ENCODE measurements at places on chromosomes 6 and 20. TPM values are rescaled to one million over a fixed set of nuclear protein-coding genes. Genes with fewer than 3 reads are reported as not detected.

- H3K4me3 ChIP-seq: peak overlapping the region; percentile 89
- peak overlapping the region; percentile 100 for H3K27ac ChIP-seq
- peaks cover 2% of the 10 kb centered on the region for H3K36me3 ChIP-seq
- no peak for DNase-seq
Measured at GRCh38 chr6:170089963-170090362, 200.9 kb downstream of the DLL1 start.

GRCh38 chr6:56279331-56280080 lies 32.1 kb upstream of the COL21A1 start:
- H3K27ac ChIP-seq: no peak overlapping the region
- no peak for DNase-seq
- H3K4me1 ChIP-seq: no peaks in the 10 kb centered on the region

The PRL gene
- 0.60 TPM for total RNA-seq

DNA sequence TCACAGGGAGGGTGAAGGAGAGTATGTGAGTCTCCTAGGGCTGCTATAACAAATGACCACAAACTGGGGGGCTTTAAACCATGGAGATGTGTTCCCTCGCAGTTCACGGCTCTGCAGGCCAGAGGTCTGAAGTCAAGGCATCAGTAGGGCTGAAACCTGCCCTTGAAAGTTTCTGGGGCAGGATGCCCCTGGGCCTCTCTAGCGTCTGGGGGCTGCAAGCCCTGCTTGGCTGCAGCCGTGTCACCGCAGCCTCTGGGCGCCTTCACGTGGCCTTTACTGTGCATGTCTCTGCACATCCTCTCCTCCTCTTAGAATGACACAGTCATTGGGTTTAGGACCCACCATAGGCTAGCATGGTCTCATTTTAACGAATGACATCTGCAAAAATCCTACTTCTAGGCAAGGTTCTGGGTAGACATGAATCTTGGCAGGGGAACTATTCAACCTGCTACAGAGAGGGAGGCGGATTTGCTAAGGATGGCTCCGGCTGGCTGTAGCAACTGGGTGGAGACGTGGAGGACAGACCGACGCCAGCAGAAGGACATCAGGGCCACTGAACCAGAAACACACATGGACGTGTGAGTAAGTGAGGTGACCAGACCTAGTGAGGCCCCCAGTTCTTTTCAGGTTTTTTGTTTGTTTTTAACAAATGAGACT lies 58.6 kb downstream of the PHACTR3 start:
- no peaks in the 10 kb centered on the region for H3K36me3 ChIP-seq
- DNase-seq: no peak
- no peak overlapping the region for H3K27ac ChIP-seq
- peaks cover 9% of the 10 kb centered on the region for H3K27me3 ChIP-seq

- H3K27me3 ChIP-seq: no peaks in the 10 kb centered on the region
- H3K4me1 ChIP-seq: no peaks in the 10 kb centered on the region
- H3K27ac ChIP-seq: no peak overlapping the region
- no peaks in the 10 kb centered on the region for H3K36me3 ChIP-seq
- no peak overlapping the region for H3K4me3 ChIP-seq
Measured at GRCh38 chr6:21935561-21936028, 342.0 kb downstream of the SOX4 start.

The HRH3 gene
- not detected for total RNA-seq

- peaks cover 63% of the 10 kb centered on the region for H3K36me3 ChIP-seq
- peak overlapping the region; percentile 83 for H3K4me3 ChIP-seq
- H3K4me1 ChIP-seq: peaks cover 33% of the 10 kb centered on the region
- H3K27me3 ChIP-seq: no peaks in the 10 kb centered on the region
- no peak for DNase-seq
Measured at GRCh38 chr20:35700625-35701148, 1.5 kb downstream of the ROMO1 start.

The ERVFRD-1 gene
- total RNA-seq: not detected

- peaks cover 2% of the 10 kb centered on the region for H3K27me3 ChIP-seq
- no peak for DNase-seq
- no peak overlapping the region for H3K27ac ChIP-seq
Measured at GRCh38 chr6:2977290-2977689, 5.9 kb upstream of the SERPINB6 start.

- H3K4me1 ChIP-seq: peaks cover 88% of the 10 kb centered on the region
- H3K27ac ChIP-seq: peak overlapping the region; percentile 94
- no peaks in the 10 kb centered on the region for H3K27me3 ChIP-seq
Measured at GRCh38 chr6:16321341-16321710, 82.9 kb downstream of the GMPR start.

The RNF39 gene
- not detected for total RNA-seq

GRCh38 chr20:37192137-37192854 lies 12.9 kb upstream of the MROH8 start:
- no peaks in the 10 kb centered on the region for H3K27me3 ChIP-seq
- H3K4me3 ChIP-seq: no peak overlapping the region
- peaks cover 58% of the 10 kb centered on the region for H3K36me3 ChIP-seq
- H3K27ac ChIP-seq: no peak overlapping the region
- H3K4me1 ChIP-seq: peaks cover 74% of the 10 kb centered on the region

- peaks cover 38% of the 10 kb centered on the region for H3K36me3 ChIP-seq
- no peak for DNase-seq
- H3K27ac ChIP-seq: no peak overlapping the region
- no peaks in the 10 kb centered on the region for H3K27me3 ChIP-seq
- peaks cover 36% of the 10 kb centered on the region for H3K4me1 ChIP-seq
Measured at GRCh38 chr20:37297066-37297736, 7.7 kb downstream of the MANBAL start.

DNA sequence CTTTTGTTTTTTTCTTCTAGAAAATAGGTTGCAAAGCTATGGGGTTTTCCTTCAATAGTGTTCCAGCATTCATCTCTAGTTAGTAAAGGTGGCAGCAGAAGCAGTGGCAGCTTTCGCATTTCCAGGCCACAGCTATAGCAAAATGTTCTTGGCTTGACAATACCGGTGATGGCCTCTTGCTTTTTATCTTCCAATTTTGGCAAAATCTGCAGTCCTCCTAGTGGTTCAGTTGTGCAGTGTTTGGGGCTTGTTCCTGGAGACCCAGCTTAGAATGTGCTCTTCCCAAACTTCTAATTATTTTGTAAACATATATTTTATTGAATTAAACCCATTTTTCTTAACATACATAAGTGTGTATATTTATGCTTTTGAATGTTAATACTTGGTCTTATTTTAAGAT lies 370.6 kb upstream of the MAN1A1 start:
- no peaks in the 10 kb centered on the region for H3K27me3 ChIP-seq
- H3K4me3 ChIP-seq: no peak overlapping the region
- no peak for DNase-seq
- H3K4me1 ChIP-seq: no peaks in the 10 kb centered on the region
- no peaks in the 10 kb centered on the region for H3K36me3 ChIP-seq
- no peak overlapping the region for H3K27ac ChIP-seq

The GPSM3 gene
- 68.7 TPM for total RNA-seq

- H3K4me1 ChIP-seq: no peaks in the 10 kb centered on the region
- H3K27me3 ChIP-seq: no peaks in the 10 kb centered on the region
- H3K36me3 ChIP-seq: no peaks in the 10 kb centered on the region
- no peak overlapping the region for H3K27ac ChIP-seq
- no peak overlapping the region for H3K4me3 ChIP-seq
Measured at GRCh38 chr20:55174172-55174571, 698.8 kb downstream of the DOK5 start.

- H3K4me1 ChIP-seq: peaks cover 5% of the 10 kb centered on the region
- H3K27ac ChIP-seq: no peak overlapping the region
- H3K36me3 ChIP-seq: no peaks in the 10 kb centered on the region
Measured at GRCh38 chr20:676967-677366, 1.4 kb upstream of the SCRT2 start.

DNA sequence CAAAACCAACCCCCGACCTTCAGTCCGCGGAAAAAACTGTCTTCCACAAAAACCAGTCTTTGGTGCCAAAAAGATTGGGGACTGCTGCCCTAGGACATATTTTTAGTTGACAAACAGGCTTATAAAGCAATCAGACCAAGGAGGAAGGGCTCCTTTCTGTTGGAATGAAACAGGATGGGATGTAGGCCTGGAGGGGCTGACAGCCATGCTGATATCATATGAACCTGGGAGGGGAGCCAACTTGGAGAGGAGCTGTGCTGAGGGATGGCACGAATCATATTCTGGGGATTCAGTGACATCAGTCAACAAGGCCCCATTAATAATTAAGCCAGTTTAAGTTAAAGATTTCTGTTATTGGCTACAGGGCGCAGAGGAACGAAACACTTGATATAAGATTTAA lies 225.4 kb upstream of the TSHZ2 start:
- H3K4me1 ChIP-seq: no peaks in the 10 kb centered on the region
- H3K4me3 ChIP-seq: no peak overlapping the region
- no peaks in the 10 kb centered on the region for H3K36me3 ChIP-seq

The TMEM244 gene
- total RNA-seq: 0.54 TPM

- H3K4me1 ChIP-seq: no peaks in the 10 kb centered on the region
Measured at GRCh38 chr6:18753076-18753475, 365.9 kb downstream of the RNF144B start.

- H3K36me3 ChIP-seq: no peaks in the 10 kb centered on the region
- H3K27ac ChIP-seq: no peak overlapping the region
- H3K27me3 ChIP-seq: no peaks in the 10 kb centered on the region
Measured at GRCh38 chr6:53214172-53214571, 65.5 kb upstream of the GCM1 start.

The RNF144B gene
- 1.9 TPM for total RNA-seq

The RGL2 gene
- total RNA-seq: 24.2 TPM

GRCh38 chr6:82554666-82555065 lies 191.0 kb downstream of the TPBG start:
- no peaks in the 10 kb centered on the region for H3K27me3 ChIP-seq
- no peaks in the 10 kb centered on the region for H3K4me1 ChIP-seq
- H3K4me3 ChIP-seq: no peak overlapping the region
- H3K27ac ChIP-seq: no peak overlapping the region
- DNase-seq: no peak

- H3K27me3 ChIP-seq: peaks cover 10% of the 10 kb centered on the region
- DNase-seq: peak; percentile 11
- no peak overlapping the region for H3K4me3 ChIP-seq
- H3K27ac ChIP-seq: no peak overlapping the region
- H3K36me3 ChIP-seq: no peaks in the 10 kb centered on the region
Measured at GRCh38 chr6:147738516-147739162, 230.1 kb downstream of the SAMD5 start.

The MED23 gene
- 23.9 TPM for total RNA-seq

DNA sequence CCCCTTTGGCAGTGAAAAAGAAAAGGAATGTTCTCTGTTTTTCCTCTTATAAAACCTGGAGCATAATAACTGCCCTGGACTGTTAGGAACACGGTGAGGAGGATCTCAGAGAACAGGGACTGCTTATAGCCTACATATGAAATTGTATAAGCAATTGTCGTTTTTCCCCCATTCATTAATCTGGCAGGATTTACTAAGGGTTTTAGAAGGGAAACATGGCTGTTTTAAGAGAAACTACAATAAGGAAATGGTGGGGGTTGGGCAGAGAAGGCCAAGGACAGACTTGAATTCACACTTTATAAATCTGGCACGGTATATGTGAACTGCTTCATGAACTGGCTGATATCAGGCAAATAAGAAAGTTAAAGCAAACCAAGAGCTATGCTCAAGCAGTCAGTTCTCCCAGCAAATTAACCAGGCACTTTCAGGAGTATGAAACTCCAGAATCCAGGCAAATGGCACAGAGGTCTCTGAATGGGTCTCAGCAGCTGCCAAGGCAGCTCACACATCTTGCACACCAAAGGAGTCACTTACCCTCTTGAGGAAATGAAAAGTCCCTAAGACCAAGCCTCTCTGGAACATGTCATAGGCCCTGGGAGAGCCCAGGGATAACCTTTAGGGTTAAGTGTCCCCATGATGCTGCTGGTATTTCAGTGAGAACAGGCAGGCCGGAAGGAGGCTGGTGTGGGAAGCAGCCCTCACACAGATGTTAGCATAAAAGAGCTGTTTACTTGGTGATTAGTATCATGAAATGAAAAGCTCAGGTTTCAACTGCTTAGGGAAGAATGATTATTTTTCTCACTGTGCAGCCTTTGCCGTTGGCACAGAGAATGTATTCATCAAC lies 260.5 kb upstream of the MARCKS start:
- DNase-seq: no peak
- no peak overlapping the region for H3K27ac ChIP-seq
- H3K4me1 ChIP-seq: no peaks in the 10 kb centered on the region
- H3K36me3 ChIP-seq: no peaks in the 10 kb centered on the region

DNA sequence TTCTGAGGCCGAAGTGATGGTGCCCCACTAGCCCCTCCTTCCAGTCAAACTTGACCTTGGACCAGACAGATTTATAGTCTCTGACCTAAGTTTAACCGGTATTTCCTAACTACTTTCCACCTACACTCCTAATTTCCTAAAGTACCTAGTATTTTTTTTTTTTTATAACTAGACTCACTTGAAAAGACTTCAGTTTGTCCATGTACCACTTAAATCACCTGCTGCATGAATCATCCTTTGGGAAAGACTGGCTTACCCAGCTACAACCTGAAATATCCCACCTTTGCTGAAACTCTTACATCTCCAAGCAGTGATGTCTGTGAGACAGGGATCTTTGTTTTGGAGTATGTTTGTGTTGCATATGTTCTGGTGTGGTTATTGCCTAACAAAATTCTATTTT lies 71.1 kb downstream of the ZDHHC14 start:
- no peaks in the 10 kb centered on the region for H3K36me3 ChIP-seq
- peaks cover 10% of the 10 kb centered on the region for H3K4me1 ChIP-seq
- H3K27ac ChIP-seq: no peak overlapping the region
- DNase-seq: no peak
- no peak overlapping the region for H3K4me3 ChIP-seq

- no peak overlapping the region for H3K27ac ChIP-seq
- no peak for DNase-seq
- no peaks in the 10 kb centered on the region for H3K36me3 ChIP-seq
- H3K4me3 ChIP-seq: no peak overlapping the region
- H3K27me3 ChIP-seq: no peaks in the 10 kb centered on the region
Measured at GRCh38 chr6:16804546-16805242, 43.4 kb upstream of the ATXN1 start.

GRCh38 chr6:110039981-110040383 lies 61.9 kb downstream of the GPR6 start:
- H3K4me3 ChIP-seq: peak overlapping the region; percentile 78
- no peaks in the 10 kb centered on the region for H3K27me3 ChIP-seq
- H3K36me3 ChIP-seq: no peaks in the 10 kb centered on the region
- peak overlapping the region; percentile 96 for H3K27ac ChIP-seq
- DNase-seq: peak; percentile 70
- H3K4me1 ChIP-seq: peaks cover 19% of the 10 kb centered on the region

DNA sequence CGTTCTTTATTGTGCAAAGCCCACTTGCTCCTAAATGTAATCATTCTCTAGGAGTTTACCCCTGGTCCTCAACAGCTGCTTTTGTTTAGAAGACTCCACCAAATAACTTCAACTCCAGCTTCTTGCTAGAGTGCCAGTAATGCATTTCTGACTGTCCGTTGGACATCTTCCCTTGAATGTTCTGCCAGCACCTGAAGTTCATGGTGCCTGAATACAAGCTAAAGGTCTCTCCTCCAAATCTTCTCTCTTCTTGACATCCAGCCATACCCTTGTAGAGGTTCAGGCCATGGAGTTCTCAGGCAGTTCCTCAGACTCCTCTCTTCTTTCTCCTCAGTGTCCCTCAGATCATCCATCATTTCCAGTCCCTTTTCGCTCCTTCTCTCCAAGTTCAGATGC lies 21.7 kb downstream of the PHACTR2 start:
- no peak overlapping the region for H3K27ac ChIP-seq
- H3K27me3 ChIP-seq: no peaks in the 10 kb centered on the region
- no peaks in the 10 kb centered on the region for H3K36me3 ChIP-seq
- DNase-seq: no peak

The CST2 gene
- total RNA-seq: not detected
